ENCODE measurements at places on chromosomes 12 and 14. TPM values are rescaled to one million over a fixed set of nuclear protein-coding genes. Genes with fewer than 3 reads are reported as not detected.

DNA sequence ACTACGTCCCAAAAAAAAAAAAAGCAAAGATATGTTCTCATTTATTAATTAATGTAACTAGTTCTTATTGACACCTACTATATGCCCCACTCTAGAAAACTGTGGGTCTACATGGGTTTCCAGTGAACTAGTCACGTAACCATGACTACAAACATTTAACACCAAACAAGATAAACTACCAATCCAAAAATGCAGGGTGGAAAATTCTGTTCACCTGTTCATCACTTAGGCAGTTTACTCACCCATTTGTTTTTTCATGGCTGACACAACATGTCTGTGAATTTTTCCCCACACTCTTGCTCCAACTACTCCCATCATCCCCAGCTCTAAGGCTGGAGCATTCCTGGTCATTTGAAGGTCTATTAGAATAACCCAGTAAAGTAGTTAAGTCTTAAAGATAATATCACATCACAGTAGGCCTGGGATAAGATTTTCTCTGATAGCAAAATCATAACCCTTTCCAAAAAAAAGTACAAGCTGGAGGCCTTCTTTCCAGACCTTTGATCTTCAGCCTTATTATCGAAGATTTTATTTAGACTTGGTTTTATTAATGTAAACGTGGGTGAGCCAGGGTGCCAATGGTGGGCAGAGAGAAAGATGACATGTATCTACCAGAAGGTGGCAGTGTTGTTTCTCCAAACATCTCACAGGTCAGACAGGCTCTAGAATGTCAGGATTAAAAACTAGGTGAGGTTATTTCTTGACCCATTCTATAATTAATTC, 61.6 kb upstream of the DAAM1 start:
- no peaks in the 10 kb centered on the region for H3K36me3 ChIP-seq
- no peak overlapping the region for H3K4me3 ChIP-seq
- no peak overlapping the region for H3K27ac ChIP-seq
- DNase-seq, result peak; percentile 15

DNA sequence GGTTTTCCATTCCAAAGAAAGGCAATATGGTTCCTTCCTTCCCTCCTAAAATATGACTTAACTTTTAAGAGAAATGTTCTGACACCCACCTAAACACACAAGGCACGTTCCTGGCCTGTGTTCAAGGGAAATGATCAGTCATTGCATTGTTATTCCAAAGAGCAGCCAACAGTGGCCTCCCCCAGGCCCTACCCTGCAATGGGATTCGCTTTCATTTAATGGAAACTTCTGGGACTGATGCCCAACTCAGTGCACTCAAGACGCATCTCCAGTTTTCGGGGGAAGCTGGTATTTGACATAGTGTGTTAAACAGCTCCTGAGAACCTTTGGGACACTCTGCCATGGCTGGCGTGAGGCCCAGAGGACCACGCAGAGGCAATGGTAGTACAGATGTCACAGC, 65.9 kb downstream of the DDX51 start:
- H3K4me1 ChIP-seq, result peaks cover 3% of the 10 kb centered on the region
- H3K27me3 ChIP-seq, result no peaks in the 10 kb centered on the region
- H3K4me3 ChIP-seq, result no peak overlapping the region
- DNase-seq, result no peak

GRCh38 chr12:47885012-47885501, 19.7 kb downstream of the VDR start:
- H3K4me1 ChIP-seq, result peaks cover 91% of the 10 kb centered on the region
- DNase-seq, result peak; percentile 95
- no peaks in the 10 kb centered on the region for H3K27me3 ChIP-seq
- H3K4me3 ChIP-seq, result peak overlapping the region; percentile 89
- H3K36me3 ChIP-seq, result peaks cover 81% of the 10 kb centered on the region

GRCh38 chr12:75831402-75831801, 200.2 kb downstream of the PHLDA1 start:
- peaks cover 3% of the 10 kb centered on the region for H3K27me3 ChIP-seq
- no peaks in the 10 kb centered on the region for H3K4me1 ChIP-seq
- no peak for DNase-seq
- no peak overlapping the region for H3K4me3 ChIP-seq
- no peak overlapping the region for H3K27ac ChIP-seq
- no peaks in the 10 kb centered on the region for H3K36me3 ChIP-seq

DNA sequence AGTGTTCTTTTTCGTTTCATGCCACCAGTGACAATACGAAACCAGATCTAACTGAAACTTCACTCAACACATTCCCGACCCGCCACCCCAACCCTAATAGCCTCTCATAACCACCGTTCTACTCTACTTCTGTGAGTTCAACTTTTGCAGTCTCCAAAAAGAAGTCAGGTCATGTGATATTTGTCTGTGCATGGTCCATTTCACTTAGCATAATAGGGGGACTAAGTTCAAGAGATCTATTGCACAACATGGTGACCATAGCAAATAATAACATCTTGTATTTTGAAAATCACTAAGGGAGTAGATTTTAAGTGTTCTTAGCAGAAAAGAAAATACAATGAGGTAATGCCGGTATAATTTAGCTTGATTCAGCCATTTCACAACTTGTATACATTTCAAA, 376.4 kb downstream of the DIO2 start:
- no peak overlapping the region for H3K4me3 ChIP-seq
- DNase-seq, result no peak
- no peak overlapping the region for H3K27ac ChIP-seq
- H3K27me3 ChIP-seq, result no peaks in the 10 kb centered on the region
- no peaks in the 10 kb centered on the region for H3K36me3 ChIP-seq

DNA sequence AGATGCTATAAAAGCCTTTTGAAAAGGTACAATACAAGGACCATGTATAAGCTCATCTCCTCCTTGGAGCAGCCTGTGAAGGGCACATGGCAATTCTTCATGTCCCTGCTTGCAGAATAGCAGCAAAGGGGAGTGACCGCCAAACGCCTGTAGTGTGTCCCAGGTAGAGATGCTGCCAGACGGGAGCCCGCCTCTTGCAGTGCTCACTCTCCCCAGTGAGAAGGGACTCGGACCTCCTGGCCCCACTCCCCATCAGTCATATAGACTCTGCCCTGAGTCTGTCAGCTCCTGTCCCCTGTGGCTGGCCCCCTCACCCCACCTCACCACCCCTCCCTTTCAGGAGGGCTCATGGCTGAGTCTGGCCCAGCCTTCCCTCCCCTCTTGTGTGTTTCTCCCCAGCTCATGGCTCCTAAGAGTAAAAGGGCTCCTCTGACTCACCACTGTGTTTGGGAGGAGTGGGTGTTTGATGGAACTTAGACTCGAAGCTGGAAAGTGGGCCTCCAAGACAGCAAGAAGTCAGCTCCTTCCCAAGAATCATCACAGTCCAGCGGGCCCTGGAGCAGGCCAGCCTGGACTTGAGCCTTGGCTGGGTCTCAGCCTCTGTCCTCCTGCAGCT, 40.9 kb downstream of the DEGS2 start:
- H3K36me3 ChIP-seq, result peaks cover 6% of the 10 kb centered on the region
- H3K4me1 ChIP-seq, result peaks cover 20% of the 10 kb centered on the region
- peak overlapping the region; percentile 77 for H3K27ac ChIP-seq
- H3K27me3 ChIP-seq, result no peaks in the 10 kb centered on the region

DNA sequence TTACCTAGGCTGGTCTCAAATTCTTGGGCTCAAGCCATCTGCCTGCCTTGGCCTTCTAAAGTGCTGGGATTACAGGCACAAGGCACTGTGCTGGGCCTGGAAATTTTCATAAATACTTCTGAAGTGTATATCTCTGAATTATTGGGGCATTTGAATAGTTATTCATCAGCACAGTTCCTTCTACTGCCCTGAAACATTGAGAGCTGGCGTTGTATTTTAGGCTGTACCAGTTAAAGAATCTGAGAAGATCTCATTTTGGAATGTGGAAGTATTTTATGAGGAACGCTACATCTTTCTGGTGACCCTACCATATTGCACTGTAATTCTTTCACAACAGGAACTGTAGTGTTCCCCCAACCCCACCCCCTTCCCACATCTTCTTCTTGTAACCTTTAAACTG, 349.0 kb upstream of the RGS6 start:
- no peak for DNase-seq
- H3K4me1 ChIP-seq, result peaks cover 2% of the 10 kb centered on the region
- H3K27me3 ChIP-seq, result no peaks in the 10 kb centered on the region
- no peak overlapping the region for H3K27ac ChIP-seq
- no peak overlapping the region for H3K4me3 ChIP-seq

Gene NPAS3
- total RNA-seq, result not detected

Gene SOAT2
- total RNA-seq, result 1.1 TPM

Gene SYCP3
- total RNA-seq, result 0.07 TPM

Gene GALNT8
- 1.3 TPM for total RNA-seq

Gene CCND2
- total RNA-seq, result 255 TPM

Data from activated CD4-positive, alpha-beta memory T cell treated with anti-CD3 and anti-CD28 coated beads for 36 hours (primary cell).